ENCODE measurements at places on chromosomes 7 and 10.
A peak's percentile ranks its signal among the peaks of the same experiment; 100 is the strongest.

DNA sequence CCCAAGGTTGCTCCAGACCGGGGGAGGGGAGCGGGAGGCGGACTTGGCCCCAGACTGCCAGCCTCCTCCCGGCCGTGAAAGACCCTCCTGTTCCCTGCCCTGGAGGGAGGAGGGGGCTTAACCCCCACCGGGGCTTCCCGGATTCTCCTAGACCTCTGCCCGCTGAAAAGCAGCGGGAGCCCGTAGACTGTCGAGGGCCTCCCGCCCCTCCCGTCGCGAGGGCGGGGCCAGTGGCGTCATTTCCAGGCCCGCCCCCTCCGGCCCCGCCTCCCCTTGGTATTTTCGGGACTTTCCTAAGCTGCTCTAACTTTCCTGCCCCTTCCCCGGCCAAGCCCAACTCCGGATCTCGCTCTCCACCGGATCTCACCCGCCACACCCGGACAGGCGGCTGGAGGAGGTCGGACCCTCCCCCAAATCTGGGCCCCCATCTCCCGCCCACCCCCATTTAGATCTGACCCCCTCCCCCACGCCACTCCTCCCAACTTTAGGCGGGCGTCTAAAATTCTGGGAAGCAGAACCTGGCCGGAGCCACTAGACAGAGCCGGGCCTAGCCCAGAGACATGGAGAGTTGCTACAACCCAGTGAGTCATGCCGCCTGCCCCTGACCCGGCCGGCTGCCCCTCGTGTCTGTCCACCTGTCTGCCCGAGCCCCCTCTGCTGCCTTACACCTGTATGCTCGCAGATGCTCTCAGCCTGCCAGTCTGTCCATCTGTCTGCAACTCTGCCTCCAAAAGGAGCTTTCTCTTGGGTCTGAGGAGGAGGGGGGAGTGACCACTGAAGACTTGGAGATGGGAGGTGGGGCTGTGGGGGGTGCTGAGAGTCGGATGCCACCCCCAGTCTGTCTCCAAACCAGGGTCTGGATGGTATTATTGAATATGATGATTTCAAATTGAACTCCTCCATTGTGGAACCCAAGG is at the start of gene NFKB2:
Gene NFKB2, plus strand, starts transcription at position 306 of the 917 bp plus-strand sequence. Its CDS starts 255 bp downstream, at position 561.
- peak; percentile 89 for DNase-seq

GRCh38 chr10:30309403-30309802 is 39.7 kb downstream of the MTPAP start:
- DNase-seq, result no peak

- no peak for DNase-seq
These were observed 23.8 kb upstream of the GLCCI1 start for GRCh38 chr7:7944619-7945282.

DNA sequence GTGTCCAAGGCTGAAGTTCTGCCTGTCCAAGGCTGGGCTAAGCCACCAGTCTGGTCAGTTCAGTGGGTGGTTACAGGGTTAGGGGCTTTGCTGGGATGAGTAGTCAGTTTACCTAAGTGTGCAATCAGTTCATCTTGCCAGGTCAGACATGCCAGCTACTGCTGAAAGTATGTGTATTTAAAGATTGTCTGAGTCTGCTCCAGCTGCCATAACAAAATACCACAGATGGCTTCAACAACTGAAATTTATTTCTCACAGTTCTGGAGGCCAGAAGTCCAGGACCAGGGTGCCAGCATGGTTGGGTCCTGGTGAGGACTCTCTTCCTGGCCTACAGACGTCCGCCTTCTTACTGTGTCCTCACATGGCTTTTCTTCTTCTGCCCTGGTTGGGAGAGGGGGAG is 52.4 kb upstream of the TNS3 start:
- DNase-seq, result no peak

DNA sequence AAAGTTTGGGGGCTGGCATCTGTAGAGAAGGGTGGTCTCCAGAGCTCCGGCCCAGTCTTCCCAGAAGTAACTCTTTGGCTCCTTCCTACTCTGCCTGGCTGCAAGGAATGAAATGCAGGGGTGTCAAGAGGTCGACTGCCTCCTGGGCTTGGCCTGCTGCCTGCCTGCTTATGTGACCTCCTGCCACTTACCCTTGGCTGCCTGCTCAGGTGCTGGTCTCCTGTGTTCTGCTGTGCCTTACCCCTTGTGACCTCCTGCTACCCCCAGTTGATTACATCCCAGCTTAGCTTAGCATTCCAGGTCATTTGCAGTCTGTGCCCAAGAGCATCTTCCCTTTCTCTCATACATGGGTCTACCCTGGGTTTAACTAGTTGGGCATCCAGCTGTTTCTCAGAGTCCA is 180.2 kb downstream of the PTPN20 start:
- DNase-seq, result no peak

DNA sequence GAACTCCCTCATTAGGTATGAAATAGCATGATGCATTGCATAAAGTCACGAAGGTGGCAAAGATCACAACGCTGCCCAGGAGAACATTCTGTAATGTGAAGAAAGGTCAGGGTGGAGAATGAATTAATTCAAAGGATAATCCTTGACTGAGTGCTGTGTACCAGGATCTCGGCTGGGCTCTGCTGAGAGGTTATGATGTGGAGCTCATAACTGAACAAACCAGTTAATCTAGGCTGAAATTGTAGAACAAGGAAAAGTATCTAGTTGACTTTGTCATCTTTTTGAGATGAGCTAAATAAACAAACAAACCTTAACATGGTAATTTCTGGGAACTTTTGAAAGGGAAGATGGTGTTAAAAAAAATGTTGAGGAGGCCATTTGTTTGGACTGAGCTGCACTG is 6.1 kb downstream of the MSMB start:
- DNase-seq, result no peak

GRCh38 chr7:102913826-102914225 is 1.0 kb downstream of the LRRC17 start:
- DNase-seq, result no peak

DNA sequence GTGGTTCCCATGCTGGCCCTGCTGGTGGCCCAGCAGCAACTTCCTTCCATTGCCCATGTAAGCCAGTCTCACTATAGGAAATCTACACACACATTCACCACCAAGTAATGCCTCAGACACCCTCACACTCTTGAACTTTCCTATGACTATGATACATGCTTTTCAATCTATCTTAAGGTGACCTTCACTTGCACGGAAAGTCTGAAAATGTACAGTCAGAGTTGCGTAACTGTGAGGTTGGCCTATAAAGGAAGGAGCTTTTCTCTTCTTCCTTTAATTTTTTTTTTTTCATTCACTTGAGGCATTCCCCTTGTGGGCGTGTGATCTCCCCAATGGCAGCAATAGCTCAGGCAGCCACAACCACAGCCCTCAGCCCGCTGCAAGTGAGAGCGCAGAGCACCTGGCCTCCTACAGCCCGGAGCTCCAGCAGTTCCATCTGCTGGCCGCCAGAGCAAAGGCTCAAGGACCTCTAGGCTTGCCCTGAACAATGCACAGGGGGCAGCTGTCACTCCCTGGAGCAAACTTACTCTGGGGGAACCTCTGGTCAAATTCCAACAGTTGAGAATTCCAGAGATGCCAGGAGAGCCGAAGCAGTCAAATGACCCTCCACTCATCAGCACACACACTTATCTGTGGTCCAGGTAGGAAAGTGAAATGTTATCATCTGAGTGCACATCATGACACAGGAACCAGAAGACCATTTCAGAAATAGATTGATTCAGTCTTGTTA is 123.1 kb upstream of the ADO start:
- no peak for DNase-seq

GRCh38 chr10:75418293-75418692 is 13.1 kb upstream of the LRMDA start:
- no peak for DNase-seq

DNA sequence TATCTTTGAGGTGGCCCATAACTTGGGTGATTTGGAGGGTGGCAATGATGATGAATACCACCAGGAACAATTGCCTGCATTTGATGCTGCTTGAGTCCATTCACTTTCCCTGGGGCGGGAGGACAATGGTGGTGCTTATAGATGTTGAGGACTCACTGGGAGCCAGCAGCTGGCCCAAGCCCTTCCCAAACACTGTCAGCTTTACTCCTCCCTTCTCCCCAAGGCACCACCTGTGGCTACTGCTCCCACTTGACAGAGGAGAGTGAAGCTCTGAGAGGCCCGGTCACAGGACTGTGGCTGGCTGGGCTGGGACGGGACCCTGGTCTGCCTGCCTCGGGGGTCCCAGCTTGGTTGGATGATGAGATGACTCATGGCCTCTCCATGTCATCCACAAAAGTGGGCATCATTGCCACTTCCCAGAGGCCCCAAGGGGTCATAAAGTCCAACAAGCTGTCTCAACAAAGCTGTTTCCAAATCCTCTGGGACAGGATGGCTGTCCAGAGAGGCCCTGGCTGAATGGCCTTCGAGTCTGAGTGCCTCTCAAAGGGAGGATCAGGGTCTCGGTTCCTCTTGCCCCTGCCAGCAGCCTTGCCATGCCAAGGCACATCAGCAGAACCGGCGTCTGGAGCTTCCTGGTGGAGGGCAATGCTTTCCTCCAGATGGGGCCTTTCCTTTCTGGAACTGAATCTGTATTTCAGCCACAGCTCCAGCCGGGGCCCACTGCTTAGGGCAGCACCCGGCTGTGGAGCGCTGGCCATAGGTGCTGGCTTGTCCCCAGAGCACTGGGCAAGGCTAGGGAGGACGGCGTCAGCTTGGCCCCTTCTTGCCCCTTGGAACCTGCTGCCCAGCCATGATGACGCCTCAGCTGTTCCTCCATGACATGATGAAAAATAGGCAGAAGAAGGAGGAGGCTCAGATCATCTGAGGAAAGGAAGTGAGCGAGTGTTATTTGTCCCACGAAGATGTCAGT is 47.0 kb upstream of the PLEKHA1 start:
- no peak for DNase-seq

GRCh38 chr10:71750124-71750841 is 23.0 kb downstream of the VSIR start:
- no peak for DNase-seq

GRCh38 chr10:127911218-127911866 is 4.4 kb downstream of the PTPRE start:
- no peak for DNase-seq
